ENCODE measurements at places on chromosomes 12 and 14.

DNA sequence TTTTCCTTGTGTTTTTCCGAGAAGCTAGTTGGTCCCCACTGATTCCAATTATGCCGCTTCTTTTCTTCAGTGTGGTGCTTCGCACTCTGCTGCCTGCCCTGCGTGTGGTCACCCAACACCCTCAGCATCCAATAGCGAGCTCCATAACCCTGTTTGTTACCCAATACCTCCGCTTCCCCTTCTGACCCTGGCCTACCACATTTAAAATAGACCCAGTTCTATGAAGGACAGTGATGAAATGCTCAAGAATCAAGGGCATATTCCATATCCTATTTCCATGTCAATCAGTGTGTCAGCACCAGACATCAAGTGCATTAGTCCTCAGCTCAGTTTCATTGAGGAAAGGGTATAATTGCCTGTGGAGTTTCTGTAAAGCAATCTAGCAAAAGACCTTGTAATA lies 9.5 kb downstream of the NDRG2 start:
- no peak for DNase-seq

DNA sequence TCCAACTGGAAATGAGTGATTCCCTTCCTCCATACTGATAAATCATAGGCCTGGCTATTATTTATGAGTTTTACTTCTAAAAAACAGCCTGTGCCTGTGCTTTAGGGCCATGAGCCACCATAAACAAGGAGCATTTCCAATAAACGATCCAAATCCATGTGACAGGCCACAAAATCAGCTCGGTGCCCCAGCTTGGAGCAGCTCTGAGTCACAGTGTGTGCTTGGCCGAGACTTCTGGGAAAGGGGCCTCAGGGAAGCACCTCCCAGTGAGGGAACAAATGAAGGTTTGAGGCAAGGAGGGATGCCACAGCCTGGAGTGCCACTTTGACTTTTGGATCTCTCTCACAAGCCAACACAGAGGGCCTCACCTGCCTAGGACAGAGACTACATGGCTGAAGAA lies 190.4 kb downstream of the NTF3 start:
- DNase-seq: no peak

- DNase-seq: no peak
These were observed 78.6 kb downstream of the DAAM1 start for GRCh38 chr14:59267046-59267445.

- DNase-seq: no peak
These were observed 118.3 kb upstream of the SLC38A4 start for GRCh38 chr12:46944088-46944487.

GRCh38 chr14:97369901-97370300 lies 572.7 kb downstream of the VRK1 start:
- no peak for DNase-seq

DNA sequence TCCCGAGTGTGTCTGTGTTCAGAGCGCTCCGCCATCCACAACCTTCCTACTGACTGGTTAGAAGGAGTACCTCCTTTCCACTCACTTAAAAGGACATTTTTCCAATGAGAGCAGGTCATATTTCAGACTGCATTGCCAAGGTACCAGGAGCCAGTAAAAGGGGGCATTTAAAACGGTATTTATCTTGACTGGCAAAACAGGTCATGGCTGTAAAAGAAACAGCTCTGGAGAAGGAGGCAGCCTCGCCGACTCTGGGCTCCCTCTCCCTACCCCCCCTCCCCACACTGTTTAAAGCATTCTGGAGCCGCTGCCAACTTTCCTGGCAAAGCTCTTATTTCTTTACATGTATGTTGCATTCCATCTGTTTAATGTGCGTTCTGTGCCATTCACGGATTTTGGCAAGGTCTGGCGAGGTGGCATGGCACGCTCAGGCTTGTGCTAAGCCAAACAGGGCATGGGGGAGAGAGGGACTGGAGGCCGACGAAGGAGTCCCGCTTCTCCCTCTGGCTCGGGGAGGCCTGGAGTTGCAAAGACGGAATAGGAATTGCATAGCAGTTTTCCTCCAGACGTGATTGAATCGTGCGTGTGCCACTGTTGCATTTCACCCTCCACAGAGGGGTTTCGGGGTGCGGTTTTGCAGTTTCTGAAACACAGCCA lies 41.2 kb upstream of the MED13L start:
- DNase-seq: no peak

GRCh38 chr12:81207173-81207572 lies 129.3 kb downstream of the ACSS3 start:
- DNase-seq: no peak

GRCh38 chr12:106417926-106418910 lies 60.7 kb downstream of the POLR3B start:
- no peak for DNase-seq

DNA sequence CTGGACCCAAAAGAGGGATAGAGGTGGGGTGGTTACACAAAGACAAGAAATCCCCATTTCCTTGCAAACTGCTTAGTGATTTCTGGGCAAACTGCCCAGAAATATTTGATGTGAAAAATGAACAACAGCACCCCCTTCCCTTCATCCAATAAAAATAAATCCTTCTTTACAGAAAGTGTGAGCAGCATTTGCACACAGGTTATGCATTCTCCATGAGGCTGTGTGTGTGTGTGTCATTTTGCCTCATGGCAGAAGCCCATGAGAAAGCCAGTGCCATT lies 17.2 kb upstream of the NRXN3 start:
- DNase-seq: no peak
